SK-N-DZ (cell line): ENCODE measurements at places on chromosomes 6 and 20.

- DNase-seq: no peak
These were observed 13.1 kb upstream of the FAM110A start for GRCh38 chr20:820323-820953.

DNA sequence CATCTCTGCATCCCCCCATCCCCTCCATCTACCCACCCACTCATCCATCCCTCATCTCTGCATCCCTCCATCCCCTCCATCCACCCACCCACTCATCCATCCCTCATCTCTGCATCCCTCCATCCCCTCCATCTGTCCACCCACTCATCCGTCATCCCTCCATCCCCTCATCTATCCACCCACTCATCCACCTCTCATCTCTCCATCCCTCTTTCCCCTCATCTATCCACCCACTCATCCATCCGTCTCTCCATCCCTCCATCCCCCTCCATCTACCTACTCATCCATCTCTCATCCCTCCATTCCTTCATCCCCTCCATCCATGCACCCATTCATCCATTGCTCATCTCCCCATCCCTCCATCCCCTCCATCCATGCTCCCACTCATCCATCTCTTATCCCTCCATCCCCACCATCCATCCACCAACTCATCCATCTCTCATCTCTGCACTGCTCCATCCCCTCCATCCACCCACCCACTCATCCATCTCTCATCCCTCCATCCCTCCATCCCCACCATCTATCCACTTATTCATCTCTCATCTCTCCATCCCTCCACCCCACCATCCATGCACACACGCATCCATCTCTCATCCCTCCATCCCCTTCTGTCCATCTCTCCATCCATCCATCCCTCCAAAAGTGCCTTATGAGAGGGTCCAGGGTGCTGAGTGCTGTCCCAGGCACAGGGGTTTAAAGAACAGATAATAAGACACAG, 51.4 kb downstream of the WDR27 start:
- no peak for DNase-seq

GRCh38 chr20:45444050-45444449, 25.5 kb upstream of the WFDC2 start:
- DNase-seq: no peak

GRCh38 chr6:140062043-140063020, 687.9 kb upstream of the CITED2 start:
- DNase-seq: no peak

DNA sequence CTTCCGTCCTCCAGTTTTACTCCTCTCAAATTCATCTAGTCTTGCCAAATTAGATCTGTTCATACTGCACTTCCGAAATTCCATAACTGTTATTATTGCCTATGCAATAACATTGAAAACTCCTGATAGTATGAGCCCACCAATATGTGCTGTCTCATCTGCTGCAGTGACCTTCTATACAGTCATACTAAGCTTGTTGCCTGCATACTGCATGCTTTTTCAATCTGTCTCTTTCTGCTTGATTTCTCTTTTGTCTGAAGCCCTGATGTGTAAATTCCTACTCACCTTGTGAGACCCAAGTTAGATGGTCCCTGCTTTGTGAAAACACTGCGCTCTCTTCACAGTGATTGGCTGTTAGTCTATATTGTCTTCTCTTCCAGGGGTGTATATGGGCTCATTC, 1.1 kb downstream of the TBP start:
- no peak for DNase-seq

DNA sequence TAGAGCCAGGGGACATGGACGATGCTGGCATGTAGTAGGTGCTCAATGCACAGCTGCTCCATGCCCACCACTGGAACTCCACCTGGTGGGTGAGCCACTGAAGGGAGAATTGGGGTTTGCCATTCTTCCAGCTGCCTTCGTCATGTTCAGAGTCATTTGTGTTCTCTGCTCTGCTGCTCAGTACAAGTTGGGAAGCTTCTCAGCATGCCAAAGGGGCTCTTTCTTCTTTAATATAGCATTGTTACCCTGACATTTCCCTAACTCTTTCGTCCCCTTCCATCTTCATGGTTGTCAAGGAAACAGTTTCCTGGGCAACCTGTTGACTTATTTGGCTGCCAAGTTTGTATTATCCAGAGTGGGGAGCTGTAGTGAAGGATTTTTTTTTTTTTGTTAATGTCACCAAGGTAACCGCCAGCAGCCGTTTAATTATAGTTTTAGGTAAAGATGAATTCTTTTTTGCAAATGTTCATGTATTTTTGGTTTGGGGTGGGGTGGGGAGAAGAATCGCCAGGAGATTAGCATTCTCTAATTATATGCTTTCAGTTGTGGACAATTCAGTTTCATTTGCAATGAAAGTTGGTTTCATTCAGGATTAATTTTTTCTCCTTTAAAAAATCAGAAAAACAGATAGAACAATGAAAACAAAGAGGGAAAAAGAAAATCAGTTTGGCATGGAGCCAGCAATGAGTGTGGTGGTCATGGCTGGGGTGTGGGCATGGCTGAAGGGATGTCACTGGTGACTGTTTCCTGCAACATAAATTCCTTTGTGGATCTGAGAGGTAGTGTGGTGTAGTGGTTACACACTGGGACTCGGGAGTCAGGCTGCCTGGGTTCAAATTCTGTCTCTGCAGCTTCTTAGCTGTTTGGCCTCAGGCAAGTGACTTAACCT, 73.0 kb upstream of the KCNG1 start:
- peak; percentile 57 for DNase-seq

- no peak for DNase-seq
These were observed 81.9 kb upstream of the CCN6 start for GRCh38 chr6:111971866-111972532.

DNA sequence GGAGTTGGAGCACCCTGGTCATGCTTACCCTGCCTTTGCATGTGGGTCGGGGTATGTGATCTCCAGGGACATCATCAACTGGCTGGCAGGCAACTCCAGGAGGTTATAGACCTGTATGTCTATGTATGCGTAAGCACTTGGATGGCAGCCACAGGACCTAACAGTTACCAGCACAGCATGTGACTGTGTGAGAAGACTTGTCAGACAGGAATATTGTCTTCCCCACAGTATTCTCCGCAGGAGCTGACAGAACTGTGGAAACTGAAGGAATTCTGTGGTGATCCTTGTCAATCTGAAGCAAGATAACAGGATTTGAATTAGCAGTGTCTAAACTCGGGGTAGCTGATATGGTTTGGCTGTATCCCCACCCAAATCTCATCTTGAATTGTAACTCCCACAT, 59.2 kb downstream of the TMEM244 start:
- DNase-seq: no peak

GRCh38 chr6:91483415-91484105, 896.7 kb upstream of the MAP3K7 start:
- DNase-seq: no peak

DNA sequence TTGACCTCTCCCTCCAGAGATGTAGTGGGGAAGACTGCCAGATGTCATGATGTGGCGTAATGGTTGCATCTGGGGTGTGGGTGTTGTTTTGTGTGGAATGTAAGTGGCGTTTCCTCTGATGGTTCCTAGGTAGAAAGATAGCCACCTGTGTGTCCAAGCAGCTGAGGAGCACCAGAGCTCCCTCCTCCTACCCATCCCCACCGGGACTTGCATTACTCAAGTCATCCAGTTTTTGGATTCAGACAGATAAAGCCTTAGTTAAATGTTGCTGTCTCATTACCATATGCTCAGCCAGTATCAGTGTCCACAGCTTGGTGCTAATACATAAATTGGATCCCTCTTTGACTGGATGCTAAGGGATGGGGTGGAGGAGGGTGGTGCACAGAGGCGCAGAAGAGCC, 282.3 kb downstream of the TBC1D7 start:
- DNase-seq: no peak

GRCh38 chr20:2755451-2756055, 44.9 kb downstream of the CPXM1 start:
- no peak for DNase-seq

GRCh38 chr20:41279546-41280225, 37.8 kb downstream of the ZHX3 start:
- DNase-seq: no peak

GRCh38 chr20:8132484-8133309, 631 bp downstream of the PLCB1 start:
- DNase-seq: peak; percentile 34

DNA sequence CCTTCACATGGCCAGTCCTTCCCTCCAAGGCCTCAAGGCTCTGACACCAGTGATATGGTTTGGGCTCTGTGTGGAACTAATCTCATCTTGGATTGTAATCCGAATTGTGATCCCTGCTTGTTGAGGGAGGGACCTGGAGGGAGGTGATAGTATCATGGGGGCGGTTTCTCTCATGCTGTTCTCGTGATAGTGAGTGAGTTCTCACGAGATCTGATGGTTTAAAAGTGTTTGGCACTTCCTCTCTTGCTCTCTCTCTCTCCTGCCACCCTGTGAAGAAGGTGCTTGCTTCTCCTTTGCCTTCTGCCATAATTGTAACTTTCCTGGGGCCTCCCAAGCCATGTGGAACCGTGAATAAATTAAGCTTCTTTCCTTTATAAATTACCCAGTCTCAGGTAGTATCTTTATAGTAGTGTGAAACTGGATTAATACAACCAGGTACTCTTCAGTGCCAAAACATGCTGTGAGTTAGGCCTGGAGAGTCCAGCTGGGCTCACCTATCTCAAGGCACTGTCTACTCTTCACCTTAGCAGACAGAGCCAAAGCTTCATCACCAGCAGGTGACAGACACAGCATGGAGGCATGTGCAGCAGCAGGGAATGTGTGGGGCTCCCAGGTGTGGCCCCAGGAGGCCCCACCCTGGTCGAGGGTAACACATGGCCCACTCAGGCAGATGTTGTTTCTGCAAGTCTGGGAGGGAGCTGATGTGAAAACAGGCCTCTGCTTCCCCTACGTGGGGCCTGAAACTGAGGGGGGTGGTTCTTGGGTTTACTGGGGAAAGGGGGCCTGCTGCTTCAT, 97.5 kb upstream of the CDYL start:
- no peak for DNase-seq
